ENCODE measurements at places on chromosomes 16 and 17.

DNA sequence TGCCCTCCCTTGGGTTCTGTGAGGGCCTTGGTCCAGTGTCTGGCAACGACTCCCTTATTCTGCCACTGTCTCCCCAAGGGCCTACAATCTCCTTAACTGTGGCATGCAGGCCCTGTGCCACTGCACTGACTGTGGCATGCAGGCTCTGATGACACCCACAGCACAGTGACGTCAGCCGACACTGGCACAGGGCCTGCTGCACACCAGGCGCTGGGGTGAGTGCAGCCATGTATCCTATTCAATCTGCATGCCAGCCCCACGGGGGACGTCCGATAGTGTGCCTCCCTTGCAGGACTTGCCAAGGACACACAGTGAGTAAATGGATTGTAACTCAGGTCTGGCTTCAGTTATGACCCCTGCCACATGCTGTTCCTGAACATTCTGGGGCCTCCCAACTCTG lies 39.8 kb upstream of the RASD1 start:
- DNase-seq, result no peak

GRCh38 chr16:2938206-2938605 lies 25.9 kb upstream of the KREMEN2 start:
- DNase-seq, result no peak

DNA sequence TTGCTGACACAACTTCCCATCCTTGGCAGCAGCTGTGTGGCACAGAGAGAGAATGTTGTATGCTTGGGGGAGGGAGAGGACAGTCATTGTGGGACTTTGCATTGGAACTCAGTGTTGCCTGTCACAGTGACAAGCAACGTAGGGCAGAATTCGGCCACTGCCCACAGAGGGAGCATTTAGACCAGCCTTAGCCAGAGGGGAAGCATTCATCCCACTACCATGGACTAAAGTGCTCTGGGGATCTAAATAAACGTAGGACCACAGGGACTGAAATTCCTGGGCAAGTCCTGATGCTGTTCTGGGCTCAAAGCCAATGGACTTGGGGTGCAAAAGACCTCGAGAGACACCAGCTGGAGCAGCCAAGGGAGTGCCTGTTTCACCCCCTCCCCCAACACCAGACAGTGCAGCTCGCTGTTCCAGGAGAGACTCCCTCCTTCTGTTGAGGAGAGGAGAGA lies 44.9 kb downstream of the ABCA8 start:
- DNase-seq, result no peak

GRCh38 chr17:82236142-82236971 lies 7.5 kb downstream of the SLC16A3 start:
- DNase-seq, result peak; percentile 34

DNA sequence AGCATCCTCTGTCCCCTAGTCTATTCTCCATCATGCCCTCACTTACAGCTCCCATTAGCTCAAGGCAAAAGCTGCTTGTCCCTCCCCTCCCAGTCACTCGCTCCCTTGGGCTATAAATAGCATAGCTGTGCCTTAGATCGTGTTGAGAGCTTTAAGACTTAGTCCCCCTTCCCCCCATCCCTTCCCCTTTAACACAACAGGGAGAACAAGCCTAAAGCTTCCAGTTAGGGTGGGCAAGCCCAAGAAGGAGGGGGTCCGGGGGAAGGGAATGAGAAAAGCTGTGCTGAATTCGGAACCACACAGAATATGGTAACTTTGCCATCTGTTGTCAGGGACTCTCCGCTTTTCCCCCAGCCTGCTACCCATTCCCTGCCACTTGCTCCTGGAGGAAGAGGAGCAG lies 4.9 kb upstream of the HIGD1B start:
- DNase-seq, result no peak

- DNase-seq, result no peak
These were observed 11.5 kb downstream of the TAC4 start for GRCh38 chr17:49836111-49837030.

DNA sequence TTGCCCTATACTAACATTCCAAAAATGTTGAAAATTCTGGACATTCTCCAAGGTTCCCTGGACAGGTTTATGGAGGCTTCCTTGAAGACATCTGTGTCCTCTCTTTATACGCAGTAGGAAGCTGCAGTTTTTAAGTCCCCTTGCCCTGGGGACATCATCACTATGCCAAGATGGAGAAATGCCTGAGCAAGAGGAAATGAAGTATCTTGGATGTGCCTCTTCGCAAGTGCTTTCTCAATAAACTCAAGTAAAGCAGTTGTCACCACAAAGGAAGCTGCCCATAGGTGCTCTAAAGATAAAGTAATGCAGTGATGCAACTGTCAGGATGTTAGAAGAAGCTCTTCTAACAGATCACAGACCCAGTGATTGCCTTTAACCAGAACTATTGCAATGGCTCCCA lies 71.0 kb downstream of the CDYL2 start:
- DNase-seq, result no peak

DNA sequence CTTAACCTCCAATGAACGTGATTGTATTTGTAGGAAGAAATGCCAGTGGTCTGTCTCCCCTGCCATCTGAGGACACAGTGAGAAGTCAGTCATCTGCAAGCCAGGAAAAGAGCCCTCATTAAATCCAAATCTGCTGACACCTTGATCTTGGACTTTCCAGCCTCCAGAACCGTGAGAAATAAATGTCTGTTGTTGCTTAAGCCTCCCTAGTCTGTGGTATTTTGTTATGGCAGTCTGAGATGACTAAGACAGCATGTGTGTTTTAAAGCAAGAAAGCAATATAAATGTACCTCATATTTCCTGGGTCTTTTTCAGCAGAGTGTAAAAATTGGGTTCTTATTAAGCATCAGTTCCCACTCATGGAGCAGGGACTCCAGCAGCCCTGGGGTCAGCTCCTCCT lies 177.9 kb upstream of the NLRP1 start:
- no peak for DNase-seq

DNA sequence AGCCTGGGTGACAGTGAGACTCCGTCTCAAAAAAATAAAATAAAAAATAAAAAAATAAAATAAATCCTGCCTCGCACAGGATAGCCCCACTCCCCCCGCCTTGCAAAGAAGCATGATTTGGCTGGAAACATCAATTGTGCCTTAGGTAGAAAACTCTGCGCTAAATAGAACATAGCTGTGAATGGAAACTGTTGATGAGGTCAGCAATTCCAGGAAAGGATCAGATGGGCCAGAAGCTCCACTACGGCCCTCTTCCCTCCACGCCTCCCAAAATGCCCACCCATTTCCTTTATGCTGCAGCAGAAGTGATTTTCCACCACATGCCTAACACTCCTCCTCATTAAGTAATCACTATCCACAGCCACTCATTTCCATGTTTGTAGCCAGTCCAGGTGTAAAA lies 473.4 kb downstream of the XYLT1 start:
- DNase-seq, result no peak

DNA sequence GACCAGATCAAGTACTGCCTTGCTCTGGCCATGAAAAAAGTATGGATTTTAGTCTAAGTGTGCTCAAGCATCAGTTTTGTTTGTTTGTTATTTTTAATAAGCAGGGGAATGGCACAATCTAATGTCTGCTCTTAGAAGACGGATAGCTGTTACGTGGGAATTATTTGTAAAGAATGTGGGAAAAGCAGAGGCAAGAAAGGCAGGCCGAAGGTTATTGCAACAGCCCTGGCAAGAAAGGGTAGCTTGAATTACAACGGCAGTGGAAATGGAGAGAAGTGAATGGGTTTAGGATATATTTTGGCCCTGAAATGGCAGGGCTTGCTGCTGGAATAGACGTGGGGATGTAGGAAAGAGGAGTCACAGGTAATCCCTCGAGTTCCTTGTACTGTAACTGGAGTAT lies 987 bp upstream of the HASPIN start:
- DNase-seq, result no peak

- no peak for DNase-seq
These were observed 481.9 kb upstream of the ERCC4 start for GRCh38 chr16:13438064-13438463.

DNA sequence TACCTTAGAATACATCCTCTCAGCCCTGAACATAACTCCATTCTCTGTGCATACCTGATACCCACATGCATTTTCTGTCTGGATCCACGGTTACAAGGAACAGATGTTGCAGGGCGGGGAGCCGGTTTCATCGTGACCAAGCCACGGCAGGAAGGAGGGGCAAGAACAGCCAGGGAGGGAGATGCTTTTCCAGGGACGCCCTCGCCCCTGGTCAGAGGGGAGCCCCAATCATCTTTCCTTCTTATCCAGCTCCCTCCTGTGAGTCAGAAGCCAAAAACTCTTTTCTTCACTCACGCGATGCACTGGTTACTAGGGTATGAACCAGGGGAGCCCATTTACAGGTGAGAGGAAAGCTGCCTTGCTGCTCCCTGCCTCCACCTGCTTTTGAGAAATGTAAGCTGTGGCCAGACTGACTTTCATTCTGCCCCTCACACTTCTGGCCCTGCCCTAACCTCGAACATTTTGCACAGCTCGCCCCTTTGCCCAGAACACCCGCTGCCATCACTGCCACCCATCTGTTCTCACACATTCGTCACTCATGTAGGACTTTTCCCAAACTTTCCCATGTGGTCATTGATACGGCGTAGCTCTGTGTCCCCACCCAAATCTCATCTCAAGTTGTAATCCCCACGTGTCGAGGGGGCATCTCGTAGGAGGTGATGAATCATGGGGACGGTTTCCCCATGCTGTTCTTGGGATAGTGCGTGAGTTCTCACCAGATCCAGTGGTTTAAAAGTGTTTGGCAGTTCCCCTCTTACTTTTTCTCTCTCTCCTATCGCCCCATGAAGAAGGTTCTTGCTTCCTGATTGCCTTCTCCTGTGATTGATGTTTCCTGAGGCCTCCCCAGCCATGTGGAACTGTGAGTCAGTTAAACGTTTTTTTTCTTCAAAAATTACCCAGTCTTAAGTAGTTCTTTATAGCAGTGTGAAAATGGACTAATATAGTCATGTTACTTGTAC lies 20.5 kb downstream of the FOXL1 start:
- DNase-seq, result no peak

DNA sequence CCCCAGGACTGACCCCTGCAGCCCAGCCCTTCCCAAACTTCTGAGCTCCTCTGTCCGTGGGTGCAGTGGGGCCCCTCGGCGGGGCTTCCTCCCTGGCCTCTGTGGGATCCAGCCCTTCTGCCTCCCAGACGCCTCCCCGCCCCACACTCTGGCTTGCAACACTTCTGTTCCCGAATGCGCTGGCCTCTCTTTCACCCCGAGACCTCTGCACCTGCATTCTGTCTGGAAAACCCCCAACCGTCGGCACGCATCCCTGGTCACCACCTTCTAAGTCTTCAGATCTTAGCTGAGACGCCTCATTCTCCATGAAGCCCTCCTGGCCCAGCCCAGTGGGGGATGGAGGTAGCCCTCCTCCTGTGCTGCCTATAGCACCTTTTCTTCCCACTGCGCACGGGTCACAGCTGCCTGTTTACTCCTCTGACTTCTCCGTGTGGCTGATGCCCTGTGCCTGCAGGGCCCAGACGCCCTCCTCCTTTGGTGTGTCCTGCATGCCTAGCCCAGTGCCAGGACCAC lies 26.4 kb downstream of the TMEM235 start:
- DNase-seq, result no peak

DNA sequence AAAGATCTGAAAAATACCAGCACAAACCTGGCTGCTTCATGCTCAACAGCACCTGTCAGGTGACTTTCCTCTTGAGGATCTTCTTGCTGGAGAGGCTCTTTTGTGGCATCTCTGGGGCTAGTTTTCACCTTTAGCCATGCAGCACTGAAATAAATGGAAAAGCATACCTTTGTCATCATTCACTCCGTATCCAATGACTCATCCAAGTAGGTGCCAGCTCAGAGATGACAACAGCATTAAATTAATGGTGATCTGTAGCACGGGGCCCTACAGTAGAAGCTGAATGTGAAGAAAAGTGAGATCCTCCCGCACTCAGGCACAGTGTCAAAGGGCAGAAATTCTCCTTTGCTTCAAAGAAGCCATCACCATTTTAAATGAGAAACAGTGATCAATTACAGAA lies 32.2 kb downstream of the KIAA0753 start:
- DNase-seq, result no peak

- DNase-seq, result no peak
These were observed 467.3 kb downstream of the KCNJ2 start for GRCh38 chr17:70636517-70637133.

Measured in activated CD4-positive, CD25-positive, alpha-beta regulatory T cell (primary cell).